ENCODE measurements at places on chromosomes 5 and 9.

DNA sequence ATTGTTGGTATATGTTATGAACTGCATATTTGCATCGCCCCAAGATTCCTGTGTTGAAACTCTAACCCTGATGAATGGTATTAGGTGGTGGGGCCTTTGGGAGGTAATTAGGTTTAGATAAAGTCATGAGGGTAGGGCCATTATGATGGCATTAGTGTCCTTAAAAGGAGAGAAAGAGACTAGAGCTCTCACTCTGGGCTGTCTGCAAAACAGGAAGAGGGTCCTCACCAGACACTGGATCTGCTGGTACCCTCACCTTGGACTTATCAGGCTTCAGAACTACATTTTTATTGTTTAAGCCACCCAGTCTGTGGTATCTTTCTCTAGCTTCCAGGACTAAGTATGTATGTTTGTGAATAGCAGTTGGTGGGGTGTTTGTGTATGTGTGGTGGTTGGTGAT, 68.9 kb downstream of the MACIR start:
- DNase-seq: no peak

GRCh38 chr5:58523956-58524355, 32.7 kb downstream of the GAPT start:
- DNase-seq: no peak

- DNase-seq: no peak
These were observed 788.9 kb upstream of the GRAMD2B start for GRCh38 chr5:125634216-125634835.

DNA sequence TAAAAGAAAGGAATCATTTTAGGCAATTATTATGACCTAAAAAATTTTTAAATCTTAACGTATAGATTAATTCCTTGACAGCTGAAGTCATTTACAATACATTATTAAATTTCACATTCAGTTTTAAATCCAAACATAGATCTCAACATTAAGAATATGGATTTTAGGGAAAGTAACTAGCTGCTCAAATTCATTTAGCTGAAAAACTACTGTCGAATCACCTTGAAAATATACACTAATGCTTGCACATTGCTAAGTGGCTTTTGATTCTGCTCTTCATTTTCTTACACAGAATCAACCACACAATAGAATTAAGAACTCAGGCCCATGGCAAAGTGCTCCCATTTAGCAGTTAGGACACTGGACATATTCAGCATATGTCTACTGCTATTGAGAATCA, 454.2 kb downstream of the RAB3C start:
- no peak for DNase-seq

GRCh38 chr9:134996591-134997530, 79.1 kb upstream of the FCN1 start:
- DNase-seq: no peak

GRCh38 chr5:130112246-130112645, 208.0 kb downstream of the CHSY3 start:
- no peak for DNase-seq

DNA sequence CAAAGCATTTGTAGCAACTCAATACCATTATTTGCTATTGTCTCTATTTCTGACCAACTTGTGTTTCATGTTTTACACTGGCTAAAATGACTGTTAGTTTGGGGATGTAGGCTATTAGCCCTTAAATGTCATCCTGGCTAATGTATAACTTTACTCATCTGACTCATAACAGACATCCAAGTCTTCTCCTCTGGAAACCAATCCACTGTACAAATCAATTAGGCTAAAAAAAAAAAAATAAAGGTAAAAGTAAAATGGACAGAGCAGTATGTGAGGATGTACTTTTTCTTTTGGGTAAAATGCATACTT, 20.6 kb downstream of the MEGF9 start:
- no peak for DNase-seq

GRCh38 chr5:153130296-153130695, 360.2 kb upstream of the GRIA1 start:
- DNase-seq: no peak

- peak; percentile 62 for DNase-seq
These were observed 20.3 kb upstream of the RNF180 start for GRCh38 chr5:64145216-64145895.

DNA sequence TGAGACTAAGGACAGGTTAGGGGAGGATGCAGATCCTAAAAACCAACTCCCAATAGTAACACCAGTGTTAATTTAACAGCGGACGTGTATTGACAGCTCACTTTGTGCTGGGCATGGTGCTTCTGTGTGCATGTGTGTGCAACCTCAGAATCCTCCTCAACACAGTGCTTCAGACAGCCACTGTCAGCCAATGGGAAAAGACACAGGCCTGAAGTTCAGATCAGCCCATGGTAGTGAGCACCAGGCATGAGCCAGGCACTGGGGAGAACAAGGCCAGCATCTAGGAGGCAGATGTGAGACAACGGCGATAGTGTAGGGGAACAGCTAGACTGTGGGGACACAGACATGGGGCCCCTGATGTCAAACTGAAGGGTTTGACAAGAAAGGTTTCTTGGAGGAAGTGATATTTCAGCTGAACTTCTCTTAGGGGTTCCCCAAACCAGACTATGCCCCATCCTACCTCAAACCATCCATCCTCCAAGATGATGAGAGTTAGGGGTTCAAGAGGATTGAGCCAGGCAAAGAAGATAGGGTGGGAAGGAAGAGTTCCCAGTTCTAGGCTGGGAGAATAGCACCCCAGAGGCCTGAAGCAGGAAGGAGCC, 71.5 kb upstream of the PSD2 start:
- no peak for DNase-seq

DNA sequence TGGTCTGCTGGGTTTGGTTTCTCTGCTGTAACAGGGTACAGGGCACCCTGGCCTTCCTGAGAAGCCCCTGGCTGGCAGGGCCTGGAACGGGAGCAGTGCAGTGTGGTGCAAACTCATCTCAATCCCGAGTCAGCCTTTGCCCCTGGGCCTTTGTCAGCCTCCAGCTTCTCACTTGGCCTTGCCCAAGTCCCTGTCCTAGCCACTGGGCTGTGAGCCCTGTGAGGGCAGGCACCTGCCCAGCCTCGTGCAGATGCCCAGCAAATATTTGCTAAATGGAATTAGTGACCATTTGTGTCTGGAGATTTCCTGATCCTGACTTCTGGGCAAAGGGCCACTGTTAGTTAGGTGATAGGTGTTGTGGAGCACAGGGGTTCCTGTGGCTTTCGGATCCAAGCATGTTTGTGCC, 13.0 kb downstream of the RGS3 start:
- DNase-seq: no peak

- no peak for DNase-seq
These were observed 226.4 kb upstream of the ISL1 start for GRCh38 chr5:51156838-51157237.

GRCh38 chr5:14574096-14574495, 7.5 kb upstream of the OTULINL start:
- peak; percentile 43 for DNase-seq

- DNase-seq: no peak
These were observed 121.8 kb downstream of the ZNF354C start for GRCh38 chr5:179181988-179182387.

- DNase-seq: no peak
These were observed 4.0 kb upstream of the TRAF2 start for GRCh38 chr9:136882109-136882946.

DNA sequence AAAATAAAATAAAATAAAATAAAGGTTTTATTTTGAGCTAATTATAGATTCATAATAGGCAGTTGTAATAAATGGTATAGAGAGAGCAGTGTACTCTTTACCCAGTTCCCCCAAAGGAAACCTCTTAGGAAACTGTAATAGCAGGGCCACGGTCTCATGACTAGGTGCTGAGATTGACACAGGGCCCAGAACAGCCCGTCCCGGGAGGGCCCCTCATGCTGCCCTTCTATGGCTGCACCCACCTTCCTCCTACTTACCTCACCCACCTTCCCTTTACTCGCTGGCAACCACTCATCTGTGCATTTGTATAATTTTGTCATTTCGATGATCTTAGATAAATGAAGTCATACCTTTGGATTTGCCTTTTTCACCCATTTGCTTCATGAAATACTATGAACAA, 16.1 kb downstream of the CACNA1B start:
- DNase-seq: no peak

- DNase-seq: peak; percentile 48
These were observed 26.2 kb upstream of the HSPA9 start for GRCh38 chr5:138601444-138601843.

GRCh38 chr9:4080921-4081895, 218.7 kb downstream of the GLIS3 start:
- DNase-seq: no peak

DNA sequence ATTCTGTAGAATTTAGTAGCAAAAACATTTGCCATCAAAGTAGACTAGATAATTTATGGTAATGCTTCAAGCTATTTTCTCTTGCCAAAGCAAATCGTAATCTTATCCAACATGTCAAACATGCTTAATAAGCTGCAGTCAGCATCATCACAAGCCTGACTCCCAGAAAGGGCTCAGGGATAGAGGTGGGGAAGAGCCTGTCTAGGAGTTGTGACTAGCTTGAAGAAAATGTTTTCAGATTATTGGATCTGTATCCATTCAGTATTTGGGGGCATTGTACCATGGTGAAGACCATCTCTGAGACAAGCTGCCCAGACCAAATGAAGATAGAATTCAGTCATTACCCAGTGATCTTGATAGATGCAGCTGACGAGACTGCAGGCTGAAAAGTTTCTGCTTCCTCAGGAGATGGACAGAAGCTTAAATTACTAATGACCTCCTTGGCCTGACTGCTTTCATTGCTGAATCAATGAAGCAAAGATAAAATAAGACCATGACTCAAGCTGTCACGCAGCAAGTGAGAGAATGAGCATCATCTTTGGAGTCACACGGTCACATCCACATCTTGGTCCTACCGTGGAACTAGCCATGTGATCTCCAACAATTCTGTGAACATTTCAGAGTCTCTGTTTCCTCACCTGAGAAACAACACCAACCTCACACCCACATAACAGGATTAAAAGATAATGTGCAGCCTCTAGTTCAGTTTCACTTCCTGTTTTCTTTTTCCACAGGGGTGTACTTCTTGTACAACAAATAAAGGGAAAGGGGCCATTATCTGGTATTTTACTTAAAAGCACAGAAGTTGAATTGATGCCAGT, 9.4 kb downstream of the ERAP2 start:
- peak; percentile 23 for DNase-seq

- no peak for DNase-seq
These were observed 16.2 kb upstream of the ITGA1 start for GRCh38 chr5:52771343-52772039.

DNA sequence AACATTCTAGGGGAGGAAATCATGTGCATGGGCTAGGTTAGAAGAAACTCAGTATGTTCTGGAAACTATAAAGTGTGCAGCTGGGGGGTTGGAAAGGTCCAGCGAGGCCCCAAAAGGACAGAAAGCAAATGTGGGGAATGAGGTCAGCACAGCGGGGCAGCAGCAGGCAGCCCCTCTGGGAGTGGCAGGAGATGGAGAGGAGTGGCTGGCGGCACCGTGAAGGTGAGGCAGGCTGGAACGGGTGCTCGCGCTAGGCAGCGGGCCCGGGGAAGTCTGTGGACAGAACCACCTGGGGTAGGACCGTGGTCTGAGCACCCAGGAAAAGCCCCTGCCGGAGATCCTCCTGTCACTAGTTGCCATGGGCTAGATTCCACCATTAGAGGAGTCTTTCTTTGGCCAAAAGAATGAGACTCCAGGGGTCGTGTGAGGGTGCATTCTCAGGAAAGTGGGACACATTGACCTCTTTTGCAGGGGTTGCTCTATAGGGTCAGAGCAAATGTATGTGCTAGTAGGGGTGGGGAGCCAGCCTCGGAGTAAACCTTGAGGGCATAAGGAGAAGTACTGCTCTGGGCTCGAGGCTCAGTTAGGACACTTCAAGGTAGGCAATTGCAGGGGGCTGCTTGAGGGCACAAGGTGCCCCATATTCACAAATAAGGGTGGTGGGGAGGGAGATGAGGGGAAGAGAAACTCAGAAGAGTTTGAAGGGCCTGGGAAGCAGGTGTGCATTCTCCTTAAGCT, 61.2 kb downstream of the IL6ST start:
- DNase-seq: no peak

- no peak for DNase-seq
These were observed 3.8 kb upstream of the PRKAA1 start for GRCh38 chr5:40801771-40802562.

GRCh38 chr5:78508186-78508765, 140.3 kb downstream of the LHFPL2 start:
- DNase-seq: peak; percentile 77

- no peak for DNase-seq
These were observed 12.2 kb upstream of the C5orf15 start for GRCh38 chr5:133980652-133981051.

DNA sequence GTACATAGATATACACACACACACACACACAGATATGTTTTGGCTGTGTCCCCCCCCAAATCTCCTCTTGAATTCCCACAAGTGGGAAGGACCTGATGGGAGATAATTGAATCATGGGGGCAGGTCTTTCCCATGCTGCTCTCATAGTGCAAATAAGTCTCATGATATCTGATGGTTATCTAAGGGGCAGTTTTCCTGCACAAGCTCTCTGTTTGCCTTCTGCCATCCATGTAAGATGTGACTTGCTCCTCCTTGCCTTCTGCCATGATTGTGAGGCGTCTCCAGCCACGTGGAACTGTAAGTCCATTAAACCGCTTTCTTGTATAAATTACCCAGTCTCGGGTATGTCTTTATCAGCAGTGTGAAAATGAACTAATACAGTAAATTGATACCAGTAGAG, 15.9 kb upstream of the ALDOB start:
- no peak for DNase-seq

GRCh38 chr5:147448766-147449165, 61.1 kb downstream of the DPYSL3 start:
- no peak for DNase-seq

GRCh38 chr5:159826351-159827214, 89.7 kb upstream of the ADRA1B start:
- DNase-seq: peak; percentile 64

DNA sequence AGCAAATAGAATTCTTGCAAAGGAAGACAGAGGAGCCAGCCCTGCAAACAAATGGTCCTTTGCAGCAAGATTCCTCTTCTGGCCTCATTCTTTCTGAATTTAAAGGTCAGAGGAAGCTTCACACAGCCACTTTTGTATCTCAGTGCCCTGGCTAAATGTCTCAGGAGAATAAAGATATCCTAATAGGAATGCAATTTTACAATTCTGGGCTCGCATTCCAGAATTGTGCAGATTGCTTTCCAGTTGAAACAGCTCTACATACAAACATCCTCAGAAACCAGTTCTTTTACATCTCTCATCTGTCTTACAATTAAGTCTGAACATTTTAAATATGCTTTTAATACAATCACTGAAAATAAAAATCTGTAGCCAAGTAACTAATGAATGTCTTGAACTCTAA, 14.6 kb upstream of the ACOT12 start:
- DNase-seq: peak; percentile 45

- DNase-seq: no peak
These were observed 298.2 kb downstream of the CDH9 start for GRCh38 chr5:26740182-26740581.

DNA sequence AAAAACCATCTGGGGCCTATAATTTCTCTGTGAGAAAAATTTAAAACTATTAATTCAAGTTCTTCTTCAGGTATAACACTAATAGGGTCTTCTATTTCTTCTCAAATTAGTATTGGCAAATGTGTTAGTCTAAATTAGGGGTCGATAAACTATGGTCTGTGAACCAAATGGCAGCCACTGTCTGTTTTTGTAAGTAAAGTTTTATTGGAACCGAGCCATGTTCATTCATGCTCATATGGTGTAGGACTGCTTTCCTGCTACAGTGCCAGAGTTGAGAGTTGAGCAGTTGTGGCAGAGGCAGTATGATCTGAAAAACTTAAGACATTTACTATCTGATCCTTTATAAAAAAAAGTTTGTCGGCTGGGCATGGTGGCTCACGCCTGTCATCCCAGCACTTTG, 29.1 kb downstream of the SEC61B start:
- peak; percentile 13 for DNase-seq
